GM12891 (cell line): ENCODE measurements at places on chromosomes 1 and 21.

GRCh38 chr1:18668750-18669404 lies 38.2 kb downstream of the PAX7 start:
- no peak for DNase-seq

DNA sequence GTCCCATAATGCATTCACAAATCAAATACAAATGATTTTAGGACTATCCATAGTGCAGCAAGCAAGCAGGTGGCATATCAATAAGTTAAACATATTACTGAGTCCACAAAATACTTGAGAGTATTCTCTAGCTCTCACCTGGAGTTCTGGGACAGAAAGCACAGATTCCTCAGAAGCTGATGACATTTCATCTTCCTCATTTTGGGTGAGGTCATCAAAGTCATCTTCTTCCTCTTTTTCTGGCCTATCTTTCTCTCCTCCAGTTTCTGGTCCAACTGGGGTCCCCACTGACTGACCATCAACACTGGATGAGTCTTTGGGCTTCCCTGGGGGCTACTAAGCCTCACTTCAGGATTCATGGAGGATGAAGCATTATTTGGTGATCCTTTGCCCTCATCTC lies 38.9 kb downstream of the YY1AP1 start:
- no peak for DNase-seq

DNA sequence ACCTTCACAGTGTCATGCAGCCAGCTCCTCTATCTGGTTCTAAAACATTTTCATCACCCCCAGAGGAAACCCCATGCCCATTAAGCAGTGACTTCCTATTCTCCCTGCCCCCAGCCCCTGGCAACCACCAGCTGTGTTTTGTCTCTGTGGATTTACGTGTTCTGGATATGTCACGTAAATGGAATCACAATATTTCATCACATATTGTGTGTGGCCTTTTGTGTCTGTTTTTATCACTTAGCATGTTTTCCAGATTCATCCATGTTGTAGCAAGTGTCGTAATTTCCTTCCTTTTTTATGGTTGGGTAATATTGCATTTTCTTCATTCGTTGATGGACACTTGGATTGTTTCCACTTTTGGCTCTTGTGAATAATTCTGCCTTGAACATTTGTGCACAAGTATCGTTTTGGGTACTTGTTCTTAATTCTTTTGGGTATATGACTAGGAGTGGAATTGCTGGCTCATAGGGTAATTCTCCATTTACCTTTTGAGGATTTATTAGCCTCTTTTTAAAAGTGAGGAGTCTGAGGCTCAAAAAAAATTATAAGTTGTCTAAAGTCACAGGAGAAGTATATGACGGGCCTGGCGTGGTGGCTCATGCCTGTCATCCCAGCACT lies 127.0 kb downstream of the MRPS6 start:
- DNase-seq, result no peak

DNA sequence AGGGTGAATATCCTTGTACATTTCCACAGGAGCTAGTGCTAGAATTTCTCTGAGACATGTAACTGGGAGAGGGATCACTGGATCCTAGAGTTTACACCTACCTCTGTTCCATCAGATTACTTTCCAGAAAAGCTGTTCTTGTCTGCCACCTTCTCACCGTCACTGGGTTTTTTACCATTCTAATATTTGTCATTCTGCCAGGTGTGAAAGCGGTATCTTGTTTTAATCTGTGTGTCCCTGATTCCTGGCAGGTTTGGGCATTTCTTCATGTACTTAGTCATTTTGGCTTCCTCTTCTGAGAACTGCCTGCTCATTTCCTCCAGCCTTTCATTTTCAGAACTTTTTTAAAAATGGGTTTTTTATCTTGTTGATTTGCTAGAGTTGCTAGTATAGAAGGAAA lies 5.1 kb downstream of the PMF1 start:
- DNase-seq, result no peak

DNA sequence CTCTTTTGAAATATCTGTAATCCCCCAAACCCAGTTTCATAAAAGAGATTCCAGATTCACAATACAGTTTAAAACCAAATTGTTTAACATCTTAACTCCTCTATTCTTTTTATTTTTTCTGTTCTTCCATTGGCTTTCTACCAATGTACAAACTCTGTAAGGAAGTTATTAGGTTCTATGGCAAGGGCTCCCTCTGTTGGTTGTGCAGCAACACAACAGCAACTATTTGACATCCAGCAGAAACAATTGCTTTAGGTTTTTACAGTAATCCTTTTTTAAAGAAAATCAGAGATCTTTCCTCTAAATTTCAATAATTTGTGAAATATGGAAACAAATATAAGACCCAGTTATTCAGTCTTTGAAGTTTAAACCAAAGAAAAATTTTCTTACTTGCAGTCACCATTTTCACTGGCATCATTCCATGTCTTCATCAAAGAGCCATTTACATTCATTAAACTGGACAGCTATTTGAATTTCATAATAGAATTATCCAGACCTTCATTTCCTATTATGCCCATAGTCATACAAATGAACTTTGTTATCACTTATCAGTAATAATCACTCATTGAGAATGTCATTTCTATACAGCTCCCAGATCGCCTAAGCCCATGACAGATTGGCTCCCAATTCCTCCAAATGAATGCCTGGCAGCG lies 46.5 kb upstream of the RNF11 start:
- DNase-seq, result peak; percentile 36

GRCh38 chr1:170893655-170894297 lies 41.6 kb upstream of the MROH9 start:
- no peak for DNase-seq

- DNase-seq, result no peak
Measured at GRCh38 chr1:48596046-48596445, 124.0 kb upstream of the SPATA6 start.

DNA sequence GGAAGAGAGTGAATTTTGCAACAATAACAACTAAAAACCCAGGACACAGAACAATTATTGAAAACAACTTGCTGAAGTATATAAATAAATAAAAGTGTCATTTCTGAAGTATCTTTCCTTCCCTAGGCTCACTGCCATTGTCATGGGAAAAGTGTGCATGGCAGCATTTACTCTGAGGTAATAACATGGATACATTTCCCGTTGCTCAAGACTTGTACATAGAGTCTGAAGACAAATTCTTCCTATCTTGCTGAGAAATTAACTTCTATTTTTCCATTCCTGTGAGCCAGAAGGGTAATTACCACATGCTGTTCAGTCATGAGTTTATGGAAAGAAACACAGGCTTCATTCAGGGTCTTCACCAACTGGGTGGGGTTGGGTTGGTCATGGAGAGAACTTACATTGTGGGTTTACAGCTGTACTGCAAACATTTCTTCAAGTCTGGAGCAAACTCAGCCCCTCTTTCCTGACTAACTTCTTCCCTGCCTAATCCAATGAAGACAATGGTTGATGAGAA lies 32.2 kb downstream of the ST6GALNAC3 start:
- no peak for DNase-seq

DNA sequence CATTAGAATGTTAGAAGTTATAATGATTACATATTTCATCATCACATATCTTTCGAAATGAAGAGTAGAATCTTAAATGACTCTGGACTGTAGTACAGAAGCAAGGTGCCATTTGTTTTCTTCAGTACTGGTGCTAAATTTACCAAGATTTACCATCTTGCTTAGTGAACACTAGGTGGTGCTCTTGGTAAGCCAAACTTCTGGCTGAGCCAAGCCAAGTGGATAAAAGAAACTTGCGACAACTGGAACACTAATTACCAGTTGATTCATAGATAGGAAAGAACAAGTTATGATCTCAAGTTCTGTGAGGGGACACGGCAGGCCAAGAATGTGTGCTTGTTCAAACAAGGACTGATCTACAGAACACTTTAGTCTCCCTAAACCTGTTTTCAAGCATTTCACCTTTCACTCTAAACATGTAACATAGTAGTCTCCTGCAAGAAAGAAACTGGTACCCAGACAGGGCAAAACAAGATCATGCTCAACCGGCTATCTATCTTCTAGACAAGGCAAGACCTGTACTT lies 19.8 kb downstream of the SPRTN start:
- peak; percentile 23 for DNase-seq

GRCh38 chr1:165431079-165431478 lies 13.8 kb downstream of the RXRG start:
- DNase-seq, result no peak

- DNase-seq, result no peak
Measured at GRCh38 chr1:3153197-3153596, 84.2 kb downstream of the PRDM16 start.

- peak; percentile 33 for DNase-seq
Measured at GRCh38 chr1:169138866-169139670, 32.6 kb downstream of the ATP1B1 start.

DNA sequence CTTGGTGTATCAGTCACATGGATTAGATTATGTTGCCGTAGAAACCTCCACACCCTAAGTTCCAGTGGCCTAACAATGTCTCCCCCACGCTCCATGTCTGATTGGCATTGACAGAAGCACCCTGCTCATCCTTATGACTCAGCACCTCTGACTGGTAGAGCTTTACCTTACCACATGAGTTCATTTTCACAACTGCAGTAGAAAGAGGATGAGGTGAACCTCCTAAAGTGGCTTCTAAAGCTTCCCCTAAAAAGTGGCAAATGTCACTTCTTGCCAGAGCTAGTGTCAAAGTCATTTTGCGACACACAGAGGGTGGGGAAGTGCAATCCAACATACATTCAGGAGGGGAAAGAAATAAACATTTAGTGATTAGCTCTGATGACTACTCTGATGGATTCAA lies 30.6 kb upstream of the LYPD8 start:
- DNase-seq, result no peak

- DNase-seq, result no peak
Measured at GRCh38 chr1:228366062-228366865, 40.4 kb downstream of the TRIM11 start.

- DNase-seq, result no peak
Measured at GRCh38 chr1:221032637-221033280, 153.5 kb downstream of the HLX start.

- DNase-seq, result no peak
Measured at GRCh38 chr21:42009018-42009830, 936 bp downstream of the ZBTB21 start.

GRCh38 chr1:115428676-115429075 lies 90.6 kb upstream of the NGF start:
- no peak for DNase-seq

DNA sequence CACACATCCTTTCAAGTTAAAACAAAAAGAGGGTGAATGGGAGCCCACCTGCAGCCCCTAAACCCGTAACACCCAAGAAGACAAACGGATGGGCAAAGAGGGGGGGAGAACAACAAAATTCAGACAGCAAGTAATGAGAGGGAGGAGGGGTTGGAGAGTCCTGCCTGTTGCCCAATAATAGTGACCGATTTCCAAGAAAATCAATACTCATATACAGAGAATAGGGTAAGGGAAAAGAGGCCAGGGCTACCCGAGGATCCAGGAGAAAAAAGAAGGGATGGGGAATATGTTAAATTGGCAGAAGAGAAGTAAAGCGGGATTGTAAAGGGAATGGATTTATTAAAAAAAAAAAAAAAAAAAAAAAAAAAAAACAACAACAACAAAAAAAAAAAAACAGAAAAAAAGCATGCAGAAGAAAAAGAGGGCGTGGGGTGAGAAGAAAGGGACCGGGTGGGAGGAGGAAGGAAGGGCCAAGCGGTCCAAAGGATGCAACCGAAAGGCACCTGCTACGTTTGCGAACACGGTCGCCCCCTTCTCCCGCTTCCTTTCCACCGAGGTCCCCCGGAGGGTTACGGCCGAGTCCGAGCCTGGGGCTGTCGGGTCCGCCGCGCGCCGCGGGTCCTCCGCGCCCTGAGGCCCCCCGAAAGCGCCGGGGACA lies 930 bp downstream of the SLC30A10 start:
- DNase-seq, result no peak

GRCh38 chr1:76021846-76022245 lies 52.7 kb upstream of the ST6GALNAC3 start:
- DNase-seq, result no peak

GRCh38 chr1:172146141-172146850 lies 274.2 kb upstream of the C1orf105 start:
- DNase-seq, result no peak

- no peak for DNase-seq
Measured at GRCh38 chr1:161085165-161085564, 4.2 kb downstream of the NECTIN4 start.

GRCh38 chr1:206821493-206821892 lies 43.9 kb upstream of the IL20 start:
- DNase-seq, result no peak

- peak; percentile 41 for DNase-seq
Measured at GRCh38 chr1:161962091-161962887, 61.4 kb downstream of the OLFML2B start.

DNA sequence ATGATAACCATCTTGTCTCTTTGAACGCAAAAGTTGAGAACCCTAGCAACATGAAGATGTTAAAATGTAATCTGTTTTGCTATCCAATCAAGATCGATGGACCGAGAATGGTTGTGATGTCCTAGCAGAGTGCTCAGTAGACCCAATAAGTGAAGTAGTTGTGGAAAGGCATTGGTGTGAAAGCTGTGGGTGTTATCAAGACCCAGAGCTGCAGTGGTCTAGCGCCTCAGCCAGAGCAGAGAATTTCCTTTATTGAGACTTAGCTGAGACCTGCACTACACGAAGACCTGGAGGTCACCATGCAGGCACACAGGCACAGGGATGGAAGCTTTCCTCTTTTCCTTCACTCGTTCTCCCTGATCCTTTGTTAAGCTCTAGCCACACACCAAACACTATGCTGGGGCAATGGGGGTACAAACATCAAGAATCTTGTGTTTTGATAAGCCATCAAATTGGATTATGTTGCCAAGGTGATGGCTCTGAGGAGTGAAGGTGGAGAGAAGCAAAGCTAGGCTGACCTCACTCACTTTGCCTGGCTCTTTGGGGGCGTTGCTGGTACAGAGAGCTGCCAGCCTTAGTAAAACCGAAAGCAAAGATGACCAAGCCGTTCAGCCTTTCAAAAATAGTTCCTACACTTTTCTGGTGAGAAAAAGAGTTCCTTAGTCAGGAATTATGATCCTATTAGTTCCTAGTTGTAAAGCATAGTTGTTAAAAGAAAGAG lies 24.1 kb downstream of the METTL13 start:
- no peak for DNase-seq

DNA sequence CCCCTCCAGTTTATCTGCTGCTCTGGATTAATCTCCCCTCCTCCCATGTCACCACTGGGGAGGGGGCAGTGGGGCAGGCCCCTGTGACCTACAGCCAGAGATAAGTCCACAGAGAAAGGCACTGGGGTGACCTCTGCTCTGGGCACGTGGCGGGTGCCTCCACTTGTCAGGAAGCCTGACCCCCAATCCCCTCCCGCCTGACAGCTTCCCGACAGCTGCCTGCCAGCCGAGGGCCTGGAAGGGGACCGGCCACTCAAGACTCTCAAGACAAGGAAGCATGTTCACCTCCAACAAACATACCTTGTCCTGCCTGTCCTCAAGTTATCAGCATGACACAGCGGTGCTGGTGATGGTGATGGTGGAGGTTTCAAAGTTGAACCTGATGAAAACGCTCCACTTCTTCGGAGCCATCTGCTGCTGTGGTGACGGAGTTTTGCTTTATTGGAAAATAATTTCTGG lies 3.2 kb upstream of the FAAP20 start:
- no peak for DNase-seq
